Activated T-cell treated with anti-CD3 and anti-CD28 coated beads for 48 hours (primary cell): ENCODE measurements at places on chromosomes 16 and 17.
A peak's percentile ranks its signal among the peaks of the same experiment; 100 is the strongest.

- no peak for DNase-seq
Observed at GRCh38 chr16:12160249-12160648, 183.7 kb downstream of the SNX29 start.

- DNase-seq = peak; percentile 38
Observed at GRCh38 chr16:30761427-30761927, 385 bp downstream of the CFAP119 start.

GRCh38 chr17:45722161-45722560 lies 62.0 kb upstream of the CRHR1 start:
- no peak for DNase-seq

DNA sequence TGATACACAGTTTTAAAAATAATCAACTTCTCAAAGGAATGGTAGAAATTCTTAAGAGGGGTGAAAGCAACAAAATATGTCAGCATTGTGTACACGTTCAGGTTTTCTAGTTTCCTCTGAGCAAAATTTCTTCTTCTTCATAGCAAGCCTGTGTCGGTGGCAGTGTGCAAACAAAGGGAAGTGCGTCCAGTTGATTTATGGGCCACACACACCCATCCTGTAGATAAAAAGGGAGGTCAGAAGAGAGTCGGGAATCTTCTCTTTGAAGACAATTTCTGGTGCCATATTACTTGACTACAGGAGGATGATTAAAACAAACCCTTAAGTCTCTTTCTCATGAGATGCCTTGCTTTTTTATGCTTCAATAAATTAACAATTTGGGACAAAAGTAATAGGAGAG lies 484.1 kb upstream of the SALL1 start:
- no peak for DNase-seq

DNA sequence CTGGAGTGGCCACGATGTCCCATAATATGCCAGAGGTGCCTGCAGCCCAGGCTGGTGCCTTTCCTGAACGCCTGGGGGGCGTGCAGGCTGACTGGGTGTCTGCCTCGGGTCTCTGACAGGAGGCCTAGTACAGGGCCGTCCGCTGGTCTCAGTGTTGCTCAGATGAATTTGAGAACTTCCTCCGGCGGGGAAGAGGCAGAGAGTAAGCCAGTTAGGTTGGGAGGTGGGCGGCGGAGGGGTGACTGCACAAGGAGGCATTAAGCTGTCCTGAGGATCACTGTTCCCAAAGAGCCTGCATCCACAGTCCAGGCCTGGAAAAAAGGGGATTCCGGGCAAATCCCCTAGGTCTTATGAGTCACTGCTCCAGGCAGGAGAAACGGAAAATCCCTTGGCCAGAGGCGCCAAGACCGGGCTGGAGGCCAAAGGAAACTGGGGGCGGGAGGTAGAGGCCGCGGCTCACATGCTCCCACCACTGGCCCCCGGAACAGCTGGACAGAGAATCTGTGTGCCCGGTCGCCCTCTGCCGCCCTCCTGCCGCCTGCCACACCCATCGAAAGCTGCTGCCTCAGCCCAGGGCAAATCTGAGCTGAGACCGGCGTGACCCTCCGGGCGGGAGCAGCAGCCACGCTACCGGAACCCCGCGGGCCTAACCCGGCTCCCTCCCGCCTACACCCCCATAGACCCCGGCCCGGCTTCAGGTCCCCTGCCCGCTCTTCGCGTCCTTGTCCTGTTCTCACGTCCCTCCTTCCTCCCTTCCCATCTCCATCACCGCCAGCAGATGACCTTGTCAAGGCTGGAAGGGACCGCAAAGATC lies 1.2 kb downstream of the TRIM47 start:
- DNase-seq = peak; percentile 38

DNA sequence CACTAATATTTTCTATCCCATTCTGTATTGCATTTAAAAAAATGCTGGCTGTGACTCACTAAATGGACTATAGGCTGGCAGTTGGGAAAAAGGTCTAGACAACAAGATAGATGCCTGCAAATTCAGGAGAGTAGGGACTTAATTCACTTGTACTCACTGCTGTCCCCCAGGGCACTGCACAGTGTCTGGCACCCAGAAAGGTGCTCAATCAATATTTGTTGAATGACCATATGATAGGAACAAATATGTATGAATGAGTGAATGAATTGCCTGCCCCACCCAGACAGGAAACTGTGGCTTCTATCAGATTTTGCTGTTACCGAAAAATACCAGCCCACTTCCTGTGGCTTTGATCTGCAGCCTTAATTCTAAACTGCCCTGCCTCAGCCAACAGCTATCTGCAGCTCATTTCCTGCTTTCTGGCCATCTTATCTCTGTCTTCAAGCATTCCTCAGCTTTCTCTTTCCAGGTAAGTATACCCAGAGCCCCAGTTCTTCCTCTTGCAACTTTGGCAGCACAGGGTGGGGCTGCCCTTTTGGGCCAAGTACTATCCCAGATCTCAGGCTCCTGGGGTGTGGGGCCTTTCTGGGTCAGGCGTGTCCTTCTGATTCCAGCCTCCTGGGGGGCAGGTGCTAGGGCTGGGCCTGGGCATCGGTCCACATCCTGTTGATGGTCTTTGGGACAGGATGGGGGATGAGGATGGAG lies 15.3 kb upstream of the TNS4 start:
- DNase-seq = peak; percentile 32

DNA sequence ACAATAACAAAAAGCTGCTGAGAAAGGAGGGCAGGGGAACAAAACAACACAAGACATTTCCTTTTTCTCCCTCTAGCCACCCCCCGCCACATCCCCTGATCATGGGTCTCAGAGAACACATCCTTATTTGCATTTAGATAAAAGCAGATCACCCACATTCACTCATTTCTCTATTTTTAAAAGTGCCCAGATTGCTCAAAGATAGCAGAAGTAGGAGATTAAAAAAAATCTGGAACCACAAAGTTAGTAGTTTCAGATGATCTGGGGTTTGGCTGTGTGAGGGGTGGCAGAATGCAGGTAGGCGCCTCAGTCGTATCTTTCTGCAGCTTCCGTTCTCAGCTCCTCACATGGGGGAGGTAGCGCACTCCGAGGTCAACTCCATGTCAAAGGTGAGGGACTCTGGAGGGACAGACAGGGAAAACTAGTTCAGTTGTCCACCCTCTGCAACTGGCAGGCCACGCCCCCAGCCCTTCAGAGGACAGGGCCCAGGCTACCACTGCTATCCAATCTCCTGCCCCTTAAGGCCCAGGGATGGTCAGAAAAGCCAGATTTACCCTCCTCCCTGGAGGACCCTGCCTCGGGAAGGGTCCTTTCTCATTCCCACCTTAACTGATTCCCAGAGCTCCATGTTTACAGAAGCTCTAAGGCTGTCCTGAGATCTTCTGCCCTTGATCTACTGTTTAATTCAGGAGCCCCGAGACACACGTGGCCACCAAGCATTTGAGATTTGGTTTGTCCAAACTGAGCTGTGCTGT lies 27.3 kb downstream of the STAT5A start:
- DNase-seq = no peak

- no peak for DNase-seq
Observed at GRCh38 chr17:81301195-81302144, 6.4 kb upstream of the SLC38A10 start.
